ENCODE measurements at places on chromosomes 2 and 18. TPM values are rescaled to one million over a fixed set of nuclear protein-coding genes. Genes with fewer than 3 reads are reported as not detected.

ALPP gene
- total RNA-seq: not detected

WDFY1 gene
- total RNA-seq: 95.5 TPM

RABL2A gene
- total RNA-seq: 4.5 TPM

GBX2 gene
- 2.9 TPM for total RNA-seq

ZBTB7C gene
- not detected for total RNA-seq

LYPD1 gene
- 19.5 TPM for total RNA-seq

TMEM163 gene
- 1.9 TPM for total RNA-seq

IL18RAP gene
- total RNA-seq: not detected

NGEF gene
- total RNA-seq: not detected

CYBRD1 gene
- total RNA-seq: 14.0 TPM

CCDC148 gene
- under 0.01 TPM for total RNA-seq

CCDC85A gene
- 20.5 TPM for total RNA-seq

RUFY4 gene
- total RNA-seq: not detected

NPPC gene
- not detected for total RNA-seq

CCT7 gene
- total RNA-seq: 547 TPM

ST8SIA5 gene
- under 0.01 TPM for total RNA-seq

CCDC74A gene
- total RNA-seq: 4.9 TPM

LONRF2 gene
- 0.15 TPM for total RNA-seq

FAM237A gene
- total RNA-seq: not detected

TSPYL6 gene
- total RNA-seq: not detected

LGALSL gene
- 2.9 TPM for total RNA-seq

NEU2 gene
- not detected for total RNA-seq

LCT gene
- total RNA-seq: not detected

FTCDNL1 gene
- total RNA-seq: under 0.01 TPM

CENPA gene
- 21.1 TPM for total RNA-seq

HOXD13 gene
- not detected for total RNA-seq

GRP gene
- not detected for total RNA-seq

TUBA3E gene
- not detected for total RNA-seq

TEX44 gene
- total RNA-seq: not detected

SLC30A3 gene
- 0.32 TPM for total RNA-seq

MC5R gene
- total RNA-seq: not detected

DNAH6 gene
- total RNA-seq: under 0.01 TPM

MALL gene
- 26.6 TPM for total RNA-seq

SCN7A gene
- total RNA-seq: under 0.01 TPM

SERPINB4 gene
- under 0.01 TPM for total RNA-seq

TRIP12 gene
- total RNA-seq: 189 TPM

LYPD6B gene
- total RNA-seq: not detected

RNF125 gene
- 0.30 TPM for total RNA-seq

MAPK4 gene
- not detected for total RNA-seq

CHST9 gene
- total RNA-seq: not detected

TLX2 gene
- total RNA-seq: not detected

FOXI3 gene
- not detected for total RNA-seq

DTNA gene
- 9.1 TPM for total RNA-seq

ZNF396 gene
- 0.32 TPM for total RNA-seq

PPIG gene
- total RNA-seq: 20.5 TPM

POTEC gene
- total RNA-seq: not detected

REG3G gene
- total RNA-seq: not detected

CETN1 gene
- not detected for total RNA-seq

KIAA2012 gene
- total RNA-seq: not detected

HSPE1 gene
- total RNA-seq: 207 TPM

G6PC2 gene
- not detected for total RNA-seq
